Regular cardiac myocyte (primary cell): ENCODE measurements at places on chromosomes 1 and 21. TPM values are rescaled to one million over a fixed set of nuclear protein-coding genes. Genes with fewer than 3 reads are reported as not detected.

KRTAP12-2 gene
- total RNA-seq = not detected in 2 replicates

DCST1 gene
- not detected in 2 replicates for total RNA-seq

FCRLB gene
- total RNA-seq = 3.1 and 3.8 TPM in 2 replicates

SLC6A17 gene
- total RNA-seq = 0.28 and 0.96 TPM in 2 replicates

RORC gene
- not detected in 2 replicates for total RNA-seq

S100A2 gene
- total RNA-seq = 0.85 and 2.5 TPM in 2 replicates

IL6R gene
- total RNA-seq = 4.6 and 8.7 TPM in 2 replicates

KCNK2 gene
- total RNA-seq = 4.2 and 5.1 TPM in 2 replicates

RGS13 gene
- total RNA-seq = not detected in 2 replicates

AXDND1 gene
- total RNA-seq = 1.1 and 1.2 TPM in 2 replicates

ANXA9 gene
- total RNA-seq = not detected in 2 replicates

PLEKHA6 gene
- total RNA-seq = under 0.01 TPM in 2 replicates

CRP gene
- total RNA-seq = not detected in 2 replicates

KRTAP10-11 gene
- not detected in 2 replicates for total RNA-seq

SYT6 gene
- not detected in 2 replicates for total RNA-seq

EFNA1 gene
- 0.19 and 1.4 TPM in 2 replicates for total RNA-seq

CRNN gene
- not detected in 2 replicates for total RNA-seq

TRIM67 gene
- total RNA-seq = under 0.01 TPM in 1 of 2 replicates, not detected in the other

SYT14 gene
- 1.2 and 2.0 TPM in 2 replicates for total RNA-seq

CDCA8 gene
- total RNA-seq = 1.4 and 24.2 TPM in 2 replicates

CHIA gene
- not detected in 2 replicates for total RNA-seq

LDLRAD1 gene
- total RNA-seq = not detected in 2 replicates

TRIM58 gene
- total RNA-seq = 1.1 and 3.1 TPM in 2 replicates

FOXD2 gene
- total RNA-seq = under 0.01 TPM in 2 replicates

BSND gene
- total RNA-seq = not detected in 2 replicates

FCGR3B gene
- total RNA-seq = not detected in 2 replicates

THBS3 gene
- total RNA-seq = 7.9 and 14.4 TPM in 2 replicates

ALG14 gene
- total RNA-seq = 1.1 and 3.1 TPM in 2 replicates

S100A7 gene
- not detected in 2 replicates for total RNA-seq

FGR gene
- under 0.01 TPM in 1 of 2 replicates, not detected in the other for total RNA-seq

IFNAR1 gene
- 22.4 and 25.1 TPM in 2 replicates for total RNA-seq

PALMD gene
- total RNA-seq = 6.9 and 31.9 TPM in 2 replicates

YIPF1 gene
- 20.5 and 20.9 TPM in 2 replicates for total RNA-seq

GUK1 gene
- 488 and 596 TPM in 2 replicates for total RNA-seq

PRKCZ gene
- 3.3 and 3.7 TPM in 2 replicates for total RNA-seq

ADGRL4 gene
- 35.0 and 60.8 TPM in 2 replicates for total RNA-seq

DMRTA2 gene
- total RNA-seq = under 0.01 TPM in 1 of 2 replicates, not detected in the other

ANKRD34A gene
- 0.28 and 0.38 TPM in 2 replicates for total RNA-seq

SMIM1 gene
- total RNA-seq = 1.4 TPM in 1 of 2 replicates, not detected in the other

CHAF1B gene
- 1.4 and 5.8 TPM in 2 replicates for total RNA-seq

WNT2B gene
- 1.5 and 3.4 TPM in 2 replicates for total RNA-seq

GRIK3 gene
- total RNA-seq = not detected in 2 replicates

TINAGL1 gene
- 369 and 742 TPM in 2 replicates for total RNA-seq

ST6GALNAC3 gene
- total RNA-seq = 0.77 and 0.85 TPM in 2 replicates

TMPRSS2 gene
- total RNA-seq = not detected in 2 replicates

HES5 gene
- 0.28 TPM in 1 of 2 replicates, not detected in the other for total RNA-seq

B4GALT3 gene
- total RNA-seq = 20.9 and 27.9 TPM in 2 replicates

LEMD1 gene
- not detected in 2 replicates for total RNA-seq

CELA3A gene
- total RNA-seq = not detected in 2 replicates

OPTC gene
- total RNA-seq = not detected in 2 replicates

SPRR2A gene
- not detected in 2 replicates for total RNA-seq

DPT gene
- under 0.01 TPM in 1 of 2 replicates, not detected in the other for total RNA-seq

HES4 gene
- 4.2 and 7.6 TPM in 2 replicates for total RNA-seq

CTSE gene
- not detected in 2 replicates for total RNA-seq

UQCRHL gene
- total RNA-seq = 1.2 and 2.0 TPM in 2 replicates

PAPPA2 gene
- total RNA-seq = 2.9 and 4.8 TPM in 2 replicates

CD101 gene
- total RNA-seq = under 0.01 TPM in 2 replicates

ARHGAP30 gene
- not detected in 2 replicates for total RNA-seq
